ENCODE measurements at places on chromosomes 16 and 17.

DNA sequence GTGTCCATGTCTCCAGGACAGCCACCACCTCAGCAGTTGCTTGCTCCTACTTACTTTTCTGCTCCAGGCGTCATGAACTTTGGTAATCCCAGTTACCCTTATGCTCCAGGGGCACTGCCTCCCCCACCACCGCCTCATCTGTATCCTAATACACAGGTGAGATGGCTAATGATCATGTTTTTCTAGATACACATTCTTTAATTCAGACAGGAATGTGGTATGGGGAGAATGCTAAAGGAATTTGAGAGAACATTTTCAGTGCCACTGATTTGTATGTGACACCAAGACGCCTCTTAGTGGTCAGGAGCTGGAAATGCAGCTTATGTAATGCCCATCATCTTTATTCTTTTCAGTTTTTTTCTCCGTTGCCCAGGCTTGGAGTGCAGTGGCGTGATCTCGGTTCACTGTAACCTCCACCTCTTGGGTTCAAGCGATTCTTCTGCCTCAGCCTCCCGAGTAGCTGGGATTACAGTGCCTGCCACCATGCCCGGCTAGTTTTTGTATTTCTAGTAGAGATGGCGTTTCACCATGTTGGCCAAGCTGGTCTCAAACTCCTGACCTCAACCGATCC is 8.9 kb upstream of the RAPGEFL1 start:
- DNase-seq = peak; percentile 50

DNA sequence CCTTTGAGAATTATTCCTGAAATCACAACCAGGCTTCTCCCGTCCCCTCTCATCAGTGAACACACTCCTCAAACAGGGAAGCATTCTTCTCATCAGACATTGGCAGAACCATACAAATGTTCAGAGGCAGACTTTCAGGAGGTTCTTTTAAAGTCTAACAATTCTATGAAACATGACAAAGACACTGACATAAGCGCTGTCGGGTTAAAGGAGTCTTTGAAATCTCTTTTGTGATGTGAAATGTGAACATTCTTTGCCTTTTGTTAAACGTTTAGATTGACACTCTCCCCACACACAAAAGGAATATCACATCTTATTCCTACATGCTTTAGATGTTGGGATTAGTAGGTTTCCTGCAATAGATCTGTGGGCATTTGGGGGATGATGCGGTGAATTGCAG is 63.9 kb downstream of the NETO2 start:
- DNase-seq = no peak

- DNase-seq = no peak
Measured at GRCh38 chr16:19694989-19695388, 23.0 kb downstream of the KNOP1 start.

GRCh38 chr17:73341350-73342049 is 29.7 kb upstream of the CDC42EP4 start:
- no peak for DNase-seq

DNA sequence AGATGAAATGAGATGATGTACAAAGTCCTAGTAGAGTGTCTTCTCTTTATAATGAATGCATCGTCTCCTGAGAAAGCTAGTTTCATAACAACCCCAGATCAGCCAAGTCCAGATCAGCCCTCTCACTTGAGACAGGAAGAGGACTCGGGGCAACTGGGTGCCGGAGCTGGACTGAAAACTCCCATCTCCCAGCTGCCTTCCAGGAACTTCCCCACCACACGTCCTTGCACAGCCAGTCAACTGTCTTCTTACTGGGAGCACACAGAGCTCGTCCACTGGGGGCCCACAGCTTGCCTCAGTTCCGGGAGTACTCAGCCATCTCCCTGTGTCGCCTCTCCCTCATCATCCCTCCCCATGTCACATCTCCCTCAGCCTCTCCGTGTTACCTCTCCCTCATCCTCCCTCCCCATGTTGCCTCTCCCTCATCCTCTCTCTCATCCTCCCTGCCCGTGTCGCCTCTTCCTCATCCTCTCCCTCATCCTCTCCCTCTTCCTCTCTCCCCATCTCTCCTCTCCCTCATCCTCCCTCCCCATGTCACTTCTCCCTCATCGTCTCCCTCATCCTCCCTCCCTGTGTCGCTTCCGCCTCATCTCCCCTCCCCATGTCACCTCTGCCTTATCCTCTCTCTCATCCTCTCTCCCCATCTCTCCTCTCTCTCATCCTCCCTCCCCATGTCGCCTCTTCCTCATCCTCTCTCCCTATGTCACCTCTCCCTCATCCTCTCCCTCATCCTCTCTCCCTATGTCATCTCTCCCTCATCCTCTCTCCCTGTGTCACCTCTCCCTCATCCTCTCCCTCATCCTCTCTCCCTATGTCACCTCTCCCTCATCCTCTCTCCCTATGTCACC is 22.4 kb upstream of the KCNH6 start:
- no peak for DNase-seq

DNA sequence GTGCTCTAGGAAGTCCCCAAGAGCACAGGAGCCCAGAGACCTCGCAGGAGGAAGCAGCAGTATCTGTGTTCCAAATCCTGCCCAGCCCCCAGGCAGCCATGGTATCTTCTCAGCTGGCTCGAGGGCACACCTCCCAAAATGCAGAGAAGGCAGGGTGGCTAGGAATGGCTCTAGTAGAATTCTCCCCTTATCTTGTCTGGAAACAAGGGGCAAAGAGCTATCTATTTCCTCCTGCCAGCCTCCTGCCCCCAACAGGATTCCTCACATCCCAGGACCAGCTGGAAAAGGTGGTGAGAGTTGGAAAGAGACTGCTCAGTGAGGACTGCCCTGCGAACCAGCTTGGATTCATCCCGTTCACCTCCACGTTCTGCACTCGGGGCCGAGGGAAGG is 8.6 kb upstream of the TSPOAP1 start:
- DNase-seq = peak; percentile 71

All from CD4-positive, alpha-beta T cell treated with Interleukin-1 beta for 1 hour (primary cell).